Myocyte (in vitro differentiated cells): ENCODE measurements at places on chromosomes 16 and 17. TPM values are rescaled to one million over a fixed set of nuclear protein-coding genes. Genes with fewer than 3 reads are reported as not detected.

The SCNN1G gene
- not detected in 2 replicates for total RNA-seq

- no peak for DNase-seq
These were observed 274.9 kb upstream of the CCL2 start for GRCh38 chr17:33980193-33980592.

The SLC6A2 gene
- total RNA-seq = not detected in 2 replicates

DNA sequence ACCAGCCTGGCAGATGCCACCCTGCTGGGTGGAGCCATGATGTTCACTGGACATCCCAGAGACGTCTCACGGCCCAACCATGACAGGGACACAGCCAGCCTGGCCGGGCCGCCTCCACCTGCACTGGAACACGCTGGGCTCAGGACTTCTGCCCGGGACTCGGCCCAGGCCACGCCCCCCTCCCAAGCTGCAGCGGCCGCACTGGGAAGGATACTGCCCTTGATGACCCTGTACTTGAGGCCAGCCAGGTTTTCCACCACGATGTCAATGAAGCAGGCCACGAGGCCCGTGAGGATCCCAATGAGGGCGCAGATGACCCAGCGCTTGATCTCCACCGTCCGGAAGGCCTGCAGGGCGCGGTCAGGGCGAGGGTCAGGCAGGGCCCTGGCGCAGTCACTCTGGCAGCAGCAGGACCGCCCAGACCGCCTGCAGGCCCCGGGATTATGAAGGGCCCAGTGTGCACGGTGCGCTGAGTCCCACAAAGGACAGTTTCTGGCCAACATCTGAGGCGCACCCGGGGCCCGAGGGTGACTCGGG is 14.2 kb downstream of the CLCN7 start:
- no peak for DNase-seq

- DNase-seq = no peak
These were observed 42.8 kb downstream of the CMTM4 start for GRCh38 chr16:66653581-66654350.

DNA sequence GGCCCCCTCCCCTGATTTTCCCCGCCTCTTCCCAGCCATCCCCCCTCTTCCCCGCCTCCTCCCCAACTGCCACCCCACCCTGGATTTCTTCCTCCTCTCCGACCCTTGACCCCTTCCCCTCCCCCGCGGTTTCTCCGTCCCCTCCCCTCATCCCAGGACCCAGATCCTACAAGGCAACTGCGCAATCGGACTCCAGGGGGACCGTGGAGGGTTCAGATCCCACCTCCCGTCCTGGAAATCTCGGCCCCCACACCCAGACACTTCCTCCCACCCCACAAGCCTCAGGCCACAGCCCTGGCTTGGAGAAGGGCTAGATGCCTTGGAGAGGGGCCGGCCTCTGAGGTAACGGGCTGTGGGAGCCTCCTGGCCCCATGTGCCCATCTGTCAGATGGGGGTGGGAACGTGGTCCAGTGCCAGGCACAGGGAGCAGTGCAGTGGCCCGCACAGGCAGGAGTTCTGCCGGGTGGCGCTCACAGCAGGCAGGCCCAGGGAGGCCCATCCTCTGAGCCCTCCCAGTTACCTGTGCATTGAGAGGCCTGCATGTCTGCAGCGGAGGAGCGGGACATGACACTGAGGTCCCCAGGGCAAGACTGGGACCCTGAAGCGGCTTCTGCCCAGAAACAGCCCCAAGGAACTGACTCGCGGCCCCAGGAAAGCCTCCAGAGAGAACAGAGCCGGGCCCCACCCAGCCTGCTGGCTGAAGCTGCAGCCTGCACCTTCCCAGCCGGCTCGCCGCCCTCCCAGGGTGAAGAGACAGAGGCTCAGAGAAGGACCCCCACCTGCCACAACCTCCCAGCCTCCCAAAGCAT is 16.7 kb downstream of the ZNF423 start:
- DNase-seq = no peak

The PABPN1L gene
- total RNA-seq = 0.11 TPM in 1 of 2 replicates, not detected in the other

The ABCC11 gene
- total RNA-seq = not detected in 2 replicates

GRCh38 chr17:9755083-9755482 is 36.3 kb downstream of the DHRS7C start:
- no peak for DNase-seq

The MYL11 gene
- 6,226 and 7,274 TPM in 2 replicates for total RNA-seq

DNA sequence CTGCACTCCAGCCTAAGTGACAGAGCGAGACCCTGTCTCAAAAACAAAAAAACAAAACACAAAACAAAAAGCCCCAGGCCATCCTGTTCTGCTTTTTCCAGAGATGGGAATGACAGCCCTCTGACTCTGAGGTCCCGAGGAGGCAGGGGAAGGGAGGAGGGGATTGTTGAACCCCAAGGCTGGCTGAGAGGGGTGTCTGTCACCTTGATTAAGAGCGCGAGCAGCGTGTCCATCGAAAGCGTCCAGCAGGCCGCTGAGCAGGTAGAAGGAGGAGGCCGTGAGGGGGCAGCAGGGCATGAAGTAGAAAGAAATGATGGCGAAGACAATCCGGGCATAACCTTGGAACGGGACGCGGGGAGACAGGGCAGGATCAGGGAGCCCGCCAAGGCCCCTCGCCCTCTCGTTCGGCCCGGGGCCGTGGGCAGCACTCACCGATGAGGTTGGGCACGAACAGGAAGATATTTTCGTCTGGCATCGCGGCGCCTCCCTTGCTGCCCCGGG is 593 bp downstream of the CDIPT start:
- peak; percentile 35 for DNase-seq

DNA sequence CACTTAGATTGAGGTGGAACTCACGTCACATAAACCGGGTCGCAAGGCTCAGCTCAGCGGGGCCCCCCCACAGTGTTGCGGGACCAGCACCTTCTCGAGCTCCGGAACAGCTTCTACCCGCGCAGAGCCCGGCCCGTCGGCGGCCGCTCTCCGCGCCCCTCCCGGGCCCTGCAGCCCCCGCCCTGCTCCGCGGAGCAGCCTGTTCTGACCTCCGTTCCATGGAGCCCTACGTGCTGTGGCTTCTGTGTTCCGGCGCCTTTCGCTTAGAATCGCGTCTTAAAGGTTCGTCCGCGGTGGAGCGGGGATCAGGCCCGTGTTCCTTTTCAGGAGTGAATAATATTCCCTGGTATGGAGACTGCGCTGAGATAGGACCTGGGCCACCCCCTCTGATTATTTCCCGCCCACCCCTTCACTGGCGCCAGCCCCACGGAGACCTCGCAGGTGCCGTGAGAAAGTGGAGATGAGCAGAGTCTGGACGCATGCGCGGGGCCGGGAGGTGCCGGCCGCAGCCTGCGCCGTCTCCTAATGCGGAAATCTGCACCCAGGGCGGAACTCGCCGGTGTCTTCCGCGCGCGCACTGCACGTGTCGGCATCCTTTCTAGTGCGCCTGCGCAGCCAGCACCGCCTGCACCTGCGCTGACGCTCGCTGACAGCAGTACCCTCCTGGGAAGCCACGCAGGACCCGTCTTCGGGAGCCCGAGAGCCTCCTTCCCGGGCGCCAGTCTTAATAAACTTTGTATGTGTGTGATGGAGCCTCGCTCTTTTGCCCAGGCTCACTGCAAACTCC is 30.9 kb downstream of the ZNF778 start:
- DNase-seq = no peak

The C17orf78 gene
- total RNA-seq = not detected in 2 replicates

The VPS4A gene
- 32.8 and 33.7 TPM in 2 replicates for total RNA-seq
